ENCODE measurements at places on chromosomes 2 and 18.

- no peak for DNase-seq
Observed at GRCh38 chr2:233650981-233651380, 14.7 kb downstream of the UGT1A10 start.

DNA sequence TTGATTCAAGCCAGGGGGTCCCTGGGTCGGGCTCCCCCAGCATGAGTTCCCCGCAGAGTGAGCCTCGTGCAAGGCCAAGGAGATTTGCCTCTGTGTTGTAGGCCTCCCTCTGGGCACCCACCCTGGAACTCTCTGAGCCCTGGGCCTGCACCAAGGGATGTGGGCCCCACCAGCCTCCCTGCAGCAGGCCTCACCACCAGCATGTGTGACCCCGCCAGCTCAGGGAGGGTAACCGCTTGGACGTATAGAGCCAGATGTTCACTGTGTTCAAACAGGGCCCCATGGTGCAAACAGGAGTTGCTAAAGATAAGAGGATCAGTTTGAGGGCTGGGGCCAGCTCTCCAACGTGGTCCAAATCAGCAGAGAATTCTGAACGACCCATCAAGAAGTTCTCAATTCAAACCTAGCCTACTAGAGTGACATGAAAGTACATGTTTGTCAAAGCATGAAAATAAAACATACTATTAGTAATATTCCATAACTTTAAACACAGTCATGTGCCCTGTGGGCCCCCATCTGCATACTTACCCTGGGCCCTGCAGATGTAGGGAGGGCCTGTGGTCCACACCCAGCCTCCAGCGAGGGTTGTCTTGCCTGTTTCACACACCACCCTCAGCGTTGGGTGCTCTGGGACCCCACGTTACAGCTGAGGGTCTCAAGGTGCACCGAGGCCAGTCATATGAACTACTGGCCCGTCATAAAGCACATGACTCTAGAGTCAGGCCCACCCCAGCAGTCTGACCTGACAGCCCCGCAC lies 5.5 kb upstream of the TUBB6 start:
- DNase-seq = no peak

DNA sequence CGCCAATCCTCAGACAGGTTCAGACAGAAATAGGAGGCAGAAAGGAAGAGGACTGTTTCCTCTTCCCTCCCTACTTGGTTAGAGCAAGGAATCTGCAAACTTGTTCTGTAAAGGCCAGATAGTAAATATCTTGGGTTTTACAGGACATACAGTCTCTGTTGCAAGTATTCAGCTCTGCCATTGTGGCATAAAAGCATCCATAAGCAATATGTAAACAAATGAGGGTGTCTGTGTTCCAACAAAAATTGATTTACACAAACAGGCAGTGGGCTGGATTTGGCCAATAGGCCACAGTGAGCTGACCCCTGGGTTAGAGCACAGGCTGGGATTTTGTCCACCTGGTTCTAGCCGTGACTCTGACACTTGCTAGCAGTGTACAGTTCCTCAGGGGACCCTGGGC lies 89.4 kb downstream of the NRP2 start:
- no peak for DNase-seq

- DNase-seq = no peak
Observed at GRCh38 chr2:216490061-216490460, 8.6 kb upstream of the RPL37A start.

- DNase-seq = no peak
Observed at GRCh38 chr2:176491172-176491904, 222.1 kb downstream of the MTX2 start.

DNA sequence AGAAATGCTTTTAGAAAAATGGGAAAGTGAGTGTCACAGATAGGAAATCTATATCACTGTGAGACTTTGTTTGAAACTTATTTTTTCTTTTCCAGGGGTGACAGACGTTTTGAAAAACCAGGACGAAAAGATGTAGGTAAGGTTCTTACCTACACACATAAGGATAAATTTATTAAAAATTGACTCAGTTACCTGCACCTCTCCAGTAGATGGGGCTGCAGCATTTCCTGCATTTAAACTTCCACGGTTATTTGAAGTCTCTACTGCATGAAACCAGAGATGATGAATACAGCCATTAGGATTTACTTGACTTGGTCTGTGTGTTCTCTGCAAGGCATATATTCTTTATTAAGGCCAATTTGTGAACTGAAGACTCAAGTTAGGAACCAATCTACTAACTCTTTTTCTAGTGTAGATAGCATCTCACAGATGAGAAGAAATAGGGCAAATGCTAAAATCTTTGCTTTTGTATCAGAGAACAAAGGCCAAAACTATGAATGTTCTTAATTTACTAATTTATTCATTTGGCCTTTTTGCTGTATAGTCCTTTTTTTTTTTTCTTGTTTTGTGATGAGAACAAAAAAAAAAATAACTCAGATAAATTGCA lies 15.0 kb downstream of the KCNJ13 start:
- DNase-seq = no peak

DNA sequence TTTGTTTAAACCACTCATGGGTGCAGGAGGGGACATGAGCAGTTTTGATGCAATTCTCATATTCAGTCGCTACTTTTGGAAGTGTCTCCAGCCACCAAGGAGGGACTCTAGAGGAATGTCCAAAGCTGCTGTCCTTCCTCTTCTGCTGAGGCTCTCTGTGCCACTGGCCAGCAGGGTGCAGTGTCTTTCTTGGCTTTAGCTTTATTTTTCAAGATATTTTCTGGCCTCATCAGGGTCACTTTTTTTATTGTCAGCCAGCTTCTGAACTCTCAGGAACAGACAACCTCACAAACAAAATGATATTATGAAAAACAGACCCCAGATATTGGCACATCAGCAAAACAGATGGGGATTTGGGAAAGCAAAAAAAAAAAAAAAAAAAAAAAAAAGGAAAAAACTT lies 289.3 kb upstream of the ZSWIM2 start:
- no peak for DNase-seq

DNA sequence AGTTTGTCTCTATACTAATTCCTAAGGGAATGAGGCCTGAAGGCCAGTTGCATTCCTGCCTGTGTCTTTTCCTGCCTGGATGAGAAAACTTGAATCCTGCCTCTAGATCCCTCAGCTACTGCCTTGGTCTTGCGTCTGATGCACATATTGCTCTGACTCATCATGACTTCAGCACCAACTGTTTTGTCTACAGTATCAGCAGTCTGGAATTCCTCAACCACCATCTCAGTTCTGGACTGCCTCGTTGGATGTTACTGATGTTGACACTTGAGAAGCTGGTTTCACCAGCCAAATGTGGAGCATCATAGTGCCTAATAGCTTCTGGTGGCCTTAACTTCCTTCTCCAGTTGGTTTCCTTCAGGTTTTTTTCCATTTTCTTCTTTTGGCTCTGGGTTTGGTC lies 211.0 kb downstream of the CTNNA2 start:
- DNase-seq = no peak

GRCh38 chr2:201972621-201973255 lies 60.9 kb upstream of the FZD7 start:
- DNase-seq = no peak

DNA sequence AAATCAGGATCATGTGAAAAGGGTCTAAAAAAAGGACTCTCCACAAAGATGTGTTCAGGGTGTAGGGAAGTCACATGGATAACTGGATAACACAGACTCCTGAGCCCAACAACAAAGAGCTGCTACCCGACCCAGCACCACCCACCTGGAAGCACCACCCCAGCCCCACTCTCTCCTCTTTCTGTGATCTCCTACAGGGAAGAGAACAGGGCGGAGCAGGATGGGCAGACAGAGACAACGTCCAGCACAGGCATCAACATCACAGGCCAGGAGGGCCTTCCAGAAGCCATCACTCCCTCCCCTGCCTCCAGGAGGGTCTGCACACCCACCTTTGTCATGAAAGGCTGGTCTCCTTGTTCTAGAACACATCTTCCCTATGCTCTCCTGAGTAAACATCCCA lies 1.3 kb upstream of the CIB4 start:
- no peak for DNase-seq

DNA sequence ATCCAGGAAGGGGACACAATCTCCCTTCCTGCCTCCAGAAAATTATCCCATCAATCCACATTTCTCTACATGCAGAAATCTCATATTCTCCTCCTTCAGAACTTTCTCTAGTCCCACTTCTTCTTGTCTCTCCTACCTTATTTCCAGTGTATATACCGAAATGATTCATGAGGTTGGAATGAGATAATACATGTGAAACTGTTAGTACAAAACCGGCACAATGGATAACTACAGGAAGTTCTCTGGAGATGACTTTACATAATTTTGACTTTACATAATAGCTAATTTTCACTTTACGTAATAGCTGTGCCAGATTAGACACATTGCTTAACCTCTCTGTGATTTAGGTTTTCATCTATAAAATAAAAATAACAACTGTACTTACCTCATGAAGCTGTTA lies 801.3 kb downstream of the ERBB4 start:
- DNase-seq = no peak

DNA sequence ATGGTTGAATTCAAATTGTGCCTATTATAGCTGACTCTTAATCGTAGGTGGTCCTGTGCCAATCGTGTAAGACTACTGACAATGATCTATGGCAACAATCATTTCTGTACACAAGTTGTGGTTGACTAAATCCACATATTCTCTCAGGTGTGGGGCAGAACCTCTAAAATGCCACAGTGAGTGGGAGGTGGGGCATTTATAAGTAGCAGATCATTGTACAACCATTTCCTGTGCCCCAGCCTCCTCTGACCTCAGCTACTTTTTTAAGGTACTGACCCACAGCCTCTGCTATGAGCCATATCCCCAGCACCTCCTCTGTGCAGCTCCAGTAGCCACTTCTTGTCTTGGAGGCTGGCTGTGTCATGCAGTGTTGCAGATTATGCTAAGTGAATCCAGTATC lies 48.6 kb upstream of the RAPH1 start:
- DNase-seq = no peak

DNA sequence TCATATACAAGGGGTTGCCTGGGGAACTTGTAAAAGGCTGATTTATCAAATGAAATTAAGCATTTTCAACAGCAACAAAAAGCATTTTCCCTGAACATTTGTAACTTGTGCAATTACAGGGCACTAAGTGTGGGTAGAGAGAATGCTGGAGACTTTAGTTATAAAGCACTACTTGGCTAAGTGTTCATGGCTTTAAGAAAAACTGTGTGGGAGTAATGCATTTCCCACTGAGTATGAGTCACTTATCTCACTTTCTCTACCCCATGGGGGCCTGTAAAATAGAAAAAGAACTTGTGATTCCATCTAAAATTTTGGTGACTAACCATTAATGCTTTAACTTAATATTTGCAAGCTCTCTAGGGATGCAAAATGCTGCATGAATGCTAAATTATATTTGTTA lies 193.4 kb downstream of the CCDC102B start:
- no peak for DNase-seq

- no peak for DNase-seq
Observed at GRCh38 chr2:77104554-77104953, 417.6 kb downstream of the LRRTM4 start.

DNA sequence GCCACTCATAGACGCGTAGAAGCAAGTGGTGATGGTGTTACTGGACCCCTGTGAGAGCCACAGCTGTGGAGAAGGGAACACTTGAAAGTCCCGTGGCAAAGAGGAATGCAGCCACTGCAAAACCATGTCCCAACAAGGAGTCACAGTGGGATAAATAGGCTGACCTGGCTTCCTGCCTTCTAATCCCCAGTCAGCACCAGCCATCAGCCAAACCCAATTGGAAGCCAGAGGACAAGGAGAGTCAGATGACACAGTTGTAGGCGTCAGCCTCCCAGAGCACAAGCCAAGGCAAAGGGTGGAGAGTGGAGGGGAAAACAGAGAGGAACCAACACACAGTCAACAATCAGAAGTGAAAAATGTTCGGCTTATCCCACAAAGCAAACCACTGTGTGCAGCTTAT lies 5.5 kb upstream of the CYBRD1 start:
- no peak for DNase-seq

DNA sequence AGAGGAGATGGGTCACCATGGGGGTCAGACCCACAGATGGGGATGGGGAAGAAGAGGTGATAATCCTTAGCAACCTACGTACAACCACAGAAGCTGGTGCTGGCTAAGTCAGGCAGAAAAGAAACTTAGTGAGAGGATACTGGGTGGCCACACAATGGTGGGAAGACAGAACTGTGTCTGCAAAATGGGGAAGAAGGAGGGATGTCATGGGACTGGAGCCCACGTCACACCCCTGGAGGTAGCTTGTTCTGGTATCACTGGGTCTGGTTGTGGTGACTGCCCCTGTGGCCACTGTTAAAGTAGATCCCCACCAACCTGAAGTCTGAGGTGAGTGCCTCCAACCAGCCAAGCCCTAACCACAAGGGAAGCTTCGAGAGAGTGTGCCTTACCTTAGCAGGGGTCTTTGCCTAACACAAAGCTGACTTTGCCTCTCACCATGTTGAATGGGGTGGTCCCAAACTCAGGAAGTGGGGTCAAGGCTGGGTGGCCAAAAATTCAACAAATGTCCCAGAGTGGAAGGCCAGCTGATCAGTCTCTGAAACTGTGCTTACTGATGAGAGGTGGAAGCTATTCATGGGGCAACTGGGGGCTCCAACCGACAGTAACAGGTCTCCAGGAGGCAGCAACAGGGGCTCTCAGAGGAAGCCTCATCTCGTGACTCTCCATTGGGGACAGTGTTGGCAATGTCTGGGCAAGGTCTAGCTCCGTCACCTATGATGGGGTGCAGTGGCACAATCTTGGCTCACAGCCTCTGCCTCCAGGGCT lies 64.8 kb upstream of the SLC1A4 start:
- DNase-seq = no peak

DNA sequence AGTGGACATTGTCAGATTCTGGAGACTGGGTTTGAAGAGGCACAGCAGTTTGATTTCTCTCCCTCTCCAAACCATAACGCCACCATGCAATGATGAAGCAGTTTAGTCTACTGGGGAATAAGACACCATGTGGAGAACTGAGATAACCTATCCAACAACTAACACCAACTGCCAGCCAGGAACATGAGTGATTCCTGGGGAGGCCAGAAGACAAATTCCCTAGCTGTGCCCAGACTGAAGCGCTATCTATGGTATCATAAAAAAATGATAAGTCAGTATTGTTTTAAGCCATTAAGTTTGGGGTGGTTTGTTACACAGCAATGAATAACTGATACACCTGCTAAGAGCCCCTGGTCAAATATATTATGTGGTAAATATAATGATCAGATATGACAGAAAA lies 129.3 kb downstream of the EXOC6B start:
- DNase-seq = no peak

DNA sequence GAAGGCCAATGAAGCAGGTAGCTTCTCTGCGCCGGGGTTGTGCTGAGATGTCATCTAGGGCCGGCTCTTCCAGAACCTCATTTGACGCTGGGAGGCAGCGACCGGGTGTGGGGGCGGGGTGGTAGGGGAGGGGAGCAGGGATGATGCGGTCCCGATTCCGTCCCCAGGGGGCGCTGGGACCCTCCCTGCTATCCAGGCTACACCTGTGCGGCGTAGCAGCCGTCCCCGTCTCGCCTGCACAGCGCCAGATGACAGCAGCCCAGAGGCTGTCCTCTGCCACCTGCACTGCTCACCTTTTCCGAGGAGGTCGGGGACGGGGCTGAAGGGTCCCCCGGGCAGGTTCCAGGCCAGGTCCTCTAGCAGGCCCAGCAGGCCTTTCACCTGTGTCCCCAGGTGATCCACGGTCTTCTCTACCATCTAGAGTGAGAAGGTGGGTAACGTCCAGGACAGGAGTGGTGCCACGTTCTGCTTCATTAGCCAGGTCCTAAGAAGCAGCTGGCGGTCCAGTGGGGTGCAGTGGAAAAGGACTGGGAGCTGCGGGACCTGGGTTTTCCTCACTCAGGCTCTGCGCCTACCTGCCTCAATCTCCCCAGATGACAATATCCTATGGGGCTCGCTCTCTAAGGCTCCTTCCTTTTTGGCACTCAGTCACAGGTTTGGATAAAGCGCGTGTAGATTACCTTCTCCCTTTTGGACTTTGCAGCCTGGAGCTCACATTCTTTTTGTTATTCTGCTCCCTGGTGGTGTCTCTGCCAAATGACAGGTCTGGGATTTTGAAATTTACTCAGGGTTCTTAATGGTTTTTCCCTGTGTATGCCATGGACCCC lies 56.0 kb upstream of the RAB6C start:
- no peak for DNase-seq
